ENCODE measurements at places on chromosomes 1 and 21.

GRCh38 chr1:151846686-151847237 is 6.8 kb downstream of the THEM5 start:
- no peak for DNase-seq

DNA sequence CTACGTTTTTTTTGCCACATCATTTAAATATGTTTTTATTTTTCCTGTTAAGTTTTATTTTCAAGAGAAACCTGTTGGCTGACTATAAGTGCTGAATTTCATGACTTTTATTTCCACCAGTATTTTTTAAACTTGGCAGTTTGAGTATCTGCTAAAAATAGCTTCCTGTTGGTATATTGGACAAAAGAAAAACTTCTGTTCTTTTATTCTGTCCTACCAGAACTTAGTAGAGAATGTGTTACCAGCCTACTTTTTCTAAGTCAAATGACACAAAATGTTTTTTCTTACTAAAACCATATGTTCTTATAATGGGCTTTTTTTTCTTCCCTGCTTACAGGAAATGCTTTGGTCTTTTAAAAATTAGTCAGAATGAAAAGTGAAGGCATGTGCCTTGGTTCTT is 7.6 kb downstream of the DR1 start:
- DNase-seq = no peak

GRCh38 chr1:2968471-2968881 is 52.8 kb upstream of the ACTRT2 start:
- DNase-seq = no peak

- DNase-seq = no peak
Measured at GRCh38 chr1:240320659-240321058, 229.0 kb downstream of the FMN2 start.

DNA sequence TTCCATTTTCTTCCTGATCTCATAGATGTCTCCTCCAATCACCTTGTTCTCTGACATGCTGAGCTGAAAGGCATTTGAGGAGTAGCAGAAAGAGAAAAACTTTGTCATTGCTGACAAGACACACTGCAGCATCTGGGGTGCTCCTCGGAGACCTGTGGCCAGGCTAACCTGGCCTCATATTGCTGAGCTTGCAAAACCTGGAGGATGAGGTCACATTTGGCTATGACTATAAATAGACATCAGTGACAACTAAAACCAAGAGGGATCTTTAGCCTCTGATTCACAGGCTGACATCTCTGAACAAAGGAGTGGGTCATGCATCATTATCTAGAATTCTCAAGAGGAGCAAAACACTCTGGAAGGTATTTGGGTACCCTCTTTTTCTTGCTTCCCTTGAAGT is 83.7 kb downstream of the PROX1 start:
- DNase-seq = no peak

- no peak for DNase-seq
Measured at GRCh38 chr21:45990049-45990711, 8.6 kb downstream of the COL6A1 start.

DNA sequence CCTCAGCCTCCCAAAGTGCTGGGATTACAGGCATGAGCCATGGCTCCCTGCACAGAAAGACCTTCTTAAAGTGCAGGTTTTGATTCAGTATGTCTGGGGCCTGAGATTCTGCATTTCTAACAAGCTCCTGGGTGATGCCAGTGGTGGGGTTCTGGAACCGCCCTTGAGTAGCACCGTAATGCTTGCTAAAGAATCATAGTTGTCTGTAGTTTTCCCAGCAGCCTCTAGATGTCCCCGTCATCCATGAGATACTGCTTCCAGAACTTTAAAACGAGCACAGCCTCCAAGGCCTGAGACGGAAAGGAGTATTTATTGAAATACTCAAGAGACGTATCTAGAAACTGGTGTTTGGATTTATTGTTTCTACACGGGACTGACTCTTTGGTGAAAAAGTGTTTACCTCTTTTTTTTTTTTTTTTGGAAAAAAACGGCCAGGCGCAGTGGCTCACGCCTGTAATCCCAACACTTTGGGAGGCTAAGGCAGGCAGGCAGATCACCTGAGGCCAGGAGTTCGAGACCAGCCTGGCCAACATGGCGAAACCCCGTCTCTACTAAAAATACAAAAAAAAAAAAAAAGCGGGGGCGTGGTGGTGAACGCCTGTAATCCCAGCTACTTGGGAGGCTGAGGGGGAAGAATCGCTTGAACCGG is 2.6 kb upstream of the TOR3A start:
- DNase-seq = no peak

DNA sequence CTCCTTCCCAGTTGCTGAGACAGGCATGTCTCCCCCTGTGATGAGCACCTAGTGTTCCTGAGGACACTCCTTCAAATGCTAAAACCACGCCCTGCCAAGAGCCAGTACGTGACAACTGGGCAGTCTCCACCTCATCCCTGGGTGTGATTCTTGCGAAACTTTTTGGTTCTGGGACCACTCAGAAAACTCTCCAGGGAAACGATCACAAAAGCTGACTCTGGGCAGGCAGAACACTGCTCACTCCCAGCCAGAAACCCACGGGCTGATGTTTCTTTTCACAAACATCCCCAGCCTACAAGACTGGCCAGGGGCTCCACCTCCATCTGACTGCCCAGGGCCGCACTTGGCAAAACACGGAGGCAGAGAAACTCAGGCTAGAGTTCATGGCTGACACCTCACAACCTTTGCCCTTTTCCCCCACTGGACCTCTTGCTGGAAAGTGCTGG is 24.4 kb downstream of the DHRS3 start:
- DNase-seq = no peak

GRCh38 chr1:235199441-235199840 is 38.4 kb upstream of the RBM34 start:
- no peak for DNase-seq

DNA sequence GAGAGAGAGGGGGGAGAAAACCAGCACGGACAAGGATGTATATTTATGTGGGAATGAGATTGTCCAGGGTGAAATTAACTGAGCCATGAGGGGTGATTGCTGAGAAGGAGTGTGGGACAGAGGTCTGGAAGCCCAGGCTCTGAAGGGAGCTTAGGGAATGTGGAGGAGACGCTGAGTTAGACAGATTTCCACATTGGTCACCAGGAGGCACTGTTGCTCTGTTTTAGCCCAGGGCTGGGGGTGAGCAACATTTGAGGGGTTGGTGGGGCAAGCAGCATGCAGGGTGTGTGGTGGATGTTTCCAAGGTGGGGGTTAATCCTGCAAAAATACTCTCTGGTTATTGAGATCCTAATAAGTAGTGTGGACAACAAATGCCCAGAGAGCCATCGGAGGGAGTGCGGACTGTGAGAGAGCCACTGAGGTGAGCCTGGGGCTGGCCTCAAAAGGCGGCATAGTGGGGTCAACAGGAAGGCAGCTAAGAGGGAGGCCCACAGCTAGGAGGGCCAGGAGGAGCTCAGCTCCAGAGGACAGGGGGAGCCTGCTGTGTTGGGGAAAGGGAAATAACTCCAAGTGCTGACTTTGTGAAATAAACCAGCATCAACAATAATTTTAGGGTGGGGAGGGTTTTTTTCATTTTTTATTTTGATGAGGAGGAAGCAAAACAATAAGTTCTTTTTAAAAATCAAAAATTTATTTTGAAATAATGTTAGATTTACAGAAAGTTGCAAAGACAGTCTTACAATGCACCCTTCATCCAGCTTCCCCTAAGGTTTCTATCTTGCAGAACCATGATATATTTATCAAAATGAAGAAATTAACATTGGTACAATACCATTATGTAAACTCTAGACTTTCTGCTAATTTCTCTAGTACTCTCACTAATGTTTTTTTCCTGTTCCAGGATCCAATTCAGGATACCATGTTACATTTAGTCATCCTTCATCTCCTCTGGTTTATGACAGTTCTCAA is 82.8 kb upstream of the CD34 start:
- DNase-seq = no peak

DNA sequence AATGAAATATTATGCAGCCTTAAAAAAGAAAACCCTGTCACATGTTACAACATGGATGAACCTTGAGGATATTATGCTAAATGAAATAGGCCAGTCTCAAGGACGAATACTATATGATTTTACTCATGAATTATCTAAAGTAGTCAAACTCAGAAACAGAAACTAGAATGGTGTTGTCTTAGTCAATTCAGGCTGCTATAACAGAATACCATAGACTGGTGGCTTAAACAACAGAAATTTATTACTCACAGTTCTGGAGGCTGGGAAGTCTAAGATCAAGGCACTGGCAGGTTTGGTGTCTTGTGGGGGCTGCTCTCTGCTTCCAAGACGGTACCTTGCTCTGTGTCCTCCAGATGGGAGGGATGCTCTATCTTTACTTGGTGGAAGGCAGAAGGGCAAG is 113.8 kb upstream of the DNAH14 start:
- DNase-seq = no peak

- no peak for DNase-seq
Measured at GRCh38 chr1:156581661-156582387, 2.3 kb downstream of the TTC24 start.

DNA sequence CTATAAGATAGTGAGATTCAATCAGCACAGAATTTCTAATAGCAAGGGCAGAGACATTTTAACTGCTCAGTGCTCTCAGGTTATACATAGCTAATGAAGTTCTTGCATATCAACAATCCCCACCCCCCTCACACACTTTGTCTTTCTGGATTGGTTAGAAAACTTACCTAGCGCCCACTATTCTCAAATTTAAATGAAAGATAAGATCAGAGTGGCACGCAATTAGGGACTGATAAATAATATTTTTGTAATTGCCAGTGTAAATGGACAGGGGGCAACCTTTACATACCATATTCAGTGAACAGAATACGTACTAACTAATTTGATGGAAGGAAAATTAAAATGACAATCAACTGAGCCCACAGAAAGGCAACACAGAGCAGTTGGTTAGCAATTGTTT is 11.7 kb downstream of the SELL start:
- no peak for DNase-seq

DNA sequence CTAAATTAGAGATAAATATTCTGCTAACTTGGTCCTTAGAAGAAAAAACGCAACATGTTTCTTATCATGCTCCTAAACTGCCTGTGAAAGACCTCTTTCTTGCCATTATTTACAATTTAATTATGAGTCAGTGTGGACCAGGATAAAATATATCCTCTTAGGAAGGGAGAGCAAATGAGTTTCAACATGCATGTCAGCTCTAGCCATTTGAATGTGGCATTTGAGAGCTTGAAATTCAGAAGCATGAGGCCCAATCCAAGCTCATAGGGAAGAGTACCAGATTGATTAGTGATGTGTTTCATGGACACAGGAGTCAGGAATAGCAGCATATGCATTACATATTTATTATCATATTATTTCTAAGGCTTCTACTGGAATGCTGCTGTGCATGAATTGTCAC is 39.3 kb downstream of the TBX15 start:
- DNase-seq = no peak

Measured in GM12878 (cell line).